NCI-H774 (cell line): ENCODE measurements at places on chromosomes 3 and 15.

GRCh38 chr3:16427103-16427965 is 86.2 kb downstream of the RFTN1 start:
- DNase-seq = no peak

DNA sequence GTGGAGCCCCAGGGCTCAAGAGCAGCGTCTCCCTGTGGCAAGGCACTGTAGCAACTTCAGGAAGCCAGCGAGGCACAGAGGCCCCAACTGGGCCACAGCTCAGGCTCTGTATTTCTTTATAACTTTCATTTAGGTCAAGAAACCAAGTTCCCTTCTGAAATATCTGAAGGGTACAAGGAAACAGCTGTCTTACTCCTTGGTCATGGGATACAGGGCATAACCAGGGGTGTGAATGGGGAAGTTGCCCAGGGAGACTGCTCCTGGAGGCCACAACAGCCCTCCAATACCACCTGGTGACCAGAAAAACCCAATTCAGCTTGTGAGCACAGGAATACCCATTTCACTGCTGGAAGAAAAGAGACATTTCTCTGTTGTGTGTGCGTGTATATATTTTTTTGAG is 13.3 kb upstream of the SPTBN5 start:
- DNase-seq = no peak

- DNase-seq = no peak
These were observed 27.1 kb upstream of the SKIL start for GRCh38 chr3:170330366-170330765.

- no peak for DNase-seq
These were observed 88.2 kb upstream of the PROK2 start for GRCh38 chr3:71873093-71873611.

GRCh38 chr3:102906818-102907217 is 472.0 kb downstream of the ZPLD1 start:
- DNase-seq = no peak

- no peak for DNase-seq
These were observed 32.2 kb upstream of the ACP3 start for GRCh38 chr3:132284781-132285619.

DNA sequence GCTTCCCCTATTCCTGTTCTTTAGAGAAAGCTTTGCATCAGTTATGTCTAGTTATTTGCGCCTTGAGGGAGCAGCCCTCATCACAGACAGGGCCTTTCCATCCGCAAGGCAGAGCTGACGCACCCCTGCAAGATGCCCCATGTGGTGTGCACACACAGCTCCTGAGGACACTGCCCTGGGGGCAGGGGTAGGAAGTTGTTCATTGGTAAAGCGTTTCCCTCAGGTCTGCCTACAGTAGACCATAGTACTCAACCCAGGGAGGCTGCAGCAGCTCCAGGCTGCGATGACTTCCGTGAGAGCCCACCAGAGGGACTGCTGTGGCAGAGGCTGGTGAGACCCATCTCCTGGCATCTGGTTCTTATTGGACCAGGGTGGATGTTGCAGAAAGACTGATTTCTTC is 55.1 kb upstream of the PLXNA1 start:
- no peak for DNase-seq

GRCh38 chr3:14363991-14364390 is 38.4 kb upstream of the SLC6A6 start:
- no peak for DNase-seq

GRCh38 chr3:157300094-157300493 is 136.6 kb upstream of the PTX3 start:
- no peak for DNase-seq

- no peak for DNase-seq
These were observed 149.9 kb upstream of the STT3B start for GRCh38 chr3:31382856-31383255.

GRCh38 chr15:22229990-22230819 is 149.9 kb downstream of the OR4M2 start:
- DNase-seq = no peak

DNA sequence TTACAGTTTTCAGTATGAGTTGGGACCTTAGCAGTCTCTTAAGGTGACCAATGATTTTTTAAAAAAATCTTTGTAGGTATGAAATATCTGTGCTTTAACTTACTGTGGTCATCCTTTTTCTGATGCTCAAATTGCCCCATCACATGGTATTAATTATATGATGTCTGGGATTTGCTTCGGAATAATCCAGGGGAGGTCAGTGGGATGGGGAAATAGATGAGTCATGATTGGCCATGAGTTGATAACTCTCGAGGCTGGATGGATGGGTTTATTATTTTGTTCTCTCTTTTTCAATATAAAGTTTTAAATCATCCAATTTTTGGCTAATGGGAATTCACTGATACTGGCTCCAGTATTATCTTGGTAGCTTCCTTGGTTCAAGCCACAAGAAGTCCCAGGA is 370.3 kb upstream of the TPM1 start:
- no peak for DNase-seq
